ENCODE measurements at places on chromosomes 3 and 15.

DNA sequence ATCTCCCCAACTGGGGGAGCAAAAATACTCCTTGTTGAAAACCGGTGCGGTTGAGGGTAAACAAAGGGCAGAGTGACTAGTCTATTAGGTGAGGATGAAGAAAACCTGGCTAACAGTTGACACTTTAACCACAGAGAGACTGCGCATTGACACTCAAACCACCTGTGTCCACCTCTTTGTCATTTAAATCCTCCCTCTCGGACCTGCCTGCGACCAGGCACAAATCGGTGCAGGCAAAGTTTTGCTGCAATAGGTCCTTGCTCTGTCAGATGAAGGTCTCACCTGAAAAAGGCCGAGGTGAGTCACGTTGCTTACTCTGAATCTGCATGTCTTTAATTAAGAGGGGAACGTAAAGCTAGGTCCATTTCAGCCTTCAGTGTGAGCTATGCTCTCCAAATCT lies 494.1 kb upstream of the DPPA4 start:
- no peak for DNase-seq

DNA sequence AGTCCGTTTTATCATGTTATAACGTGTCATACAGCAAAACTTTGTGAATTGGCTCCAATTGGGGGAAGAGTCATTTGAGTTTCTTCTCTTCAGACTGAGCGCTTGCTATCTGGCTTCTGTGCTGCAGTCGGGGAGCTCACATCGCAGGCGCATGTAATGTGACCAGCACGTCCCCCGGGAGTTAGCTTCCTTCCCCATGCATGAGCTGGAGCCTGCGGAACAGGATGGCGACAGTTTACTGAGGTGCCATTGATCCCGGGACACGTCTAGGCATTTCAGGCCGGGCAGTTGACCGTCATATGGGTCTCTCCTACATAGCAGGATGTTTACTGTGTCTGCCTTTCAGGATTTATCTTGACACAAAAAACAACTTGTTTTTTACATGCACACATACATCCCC lies 44.8 kb downstream of the CMTM8 start:
- no peak for DNase-seq

DNA sequence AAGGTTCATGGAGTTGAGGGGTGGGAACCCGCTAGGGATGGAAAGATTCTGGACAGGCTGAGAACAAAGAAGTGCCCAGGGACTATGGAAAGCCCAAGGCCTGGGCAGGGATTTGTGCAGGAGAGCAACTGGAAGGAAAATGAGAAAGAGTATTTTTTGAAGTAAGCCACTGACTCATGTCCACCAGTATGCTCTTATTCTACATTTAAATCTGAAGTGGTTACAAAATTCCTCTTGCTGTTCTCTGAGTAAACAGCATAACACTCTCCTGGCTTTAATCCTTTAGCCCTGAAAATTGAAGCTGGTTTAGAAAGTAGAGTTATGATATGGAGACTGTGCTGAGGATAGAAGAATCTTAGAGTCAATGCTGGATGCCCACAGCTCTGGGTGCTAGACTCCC lies 165.2 kb downstream of the ISL2 start:
- DNase-seq, result no peak

DNA sequence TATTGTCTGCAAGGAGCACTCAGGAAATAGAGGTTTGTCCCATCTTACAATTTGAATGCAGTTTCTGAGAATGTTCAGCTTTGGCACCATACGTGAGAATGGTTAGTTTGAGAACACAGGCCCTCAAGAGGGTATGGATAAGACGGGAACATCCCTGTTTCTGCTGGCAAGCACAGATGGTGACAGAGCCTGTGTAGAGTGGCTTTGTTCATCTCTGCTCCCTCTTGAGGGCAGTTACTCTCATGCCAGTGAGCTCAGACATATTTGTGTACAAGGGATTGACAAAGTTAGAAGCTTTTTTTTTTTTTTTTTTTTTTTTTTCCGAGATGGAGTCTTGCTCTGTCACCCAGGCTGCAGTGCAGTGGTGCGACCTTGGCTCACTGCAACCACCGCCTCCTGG lies 71.5 kb upstream of the FILIP1L start:
- no peak for DNase-seq
